ENCODE measurements at places on chromosomes 12 and 14.

DNA sequence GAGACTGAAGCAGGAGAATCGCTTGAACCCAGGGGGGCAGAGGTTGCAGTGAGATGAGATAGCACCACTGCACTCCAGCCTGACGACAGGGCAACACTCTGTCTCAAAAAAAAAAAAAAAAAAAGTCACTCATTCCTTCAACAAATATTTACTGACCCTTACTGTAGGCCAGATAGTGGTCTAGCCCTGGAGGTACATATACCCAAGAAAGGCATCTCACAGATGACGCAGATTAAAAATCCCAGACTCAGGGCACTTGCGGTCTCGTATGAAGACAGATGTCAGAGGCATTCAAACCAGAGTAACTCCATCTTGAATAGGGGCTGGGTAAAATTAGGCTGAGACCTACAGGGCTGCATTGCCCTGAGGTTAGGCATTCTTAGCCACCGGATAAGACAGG lies 44.8 kb downstream of the CLMN start:
- DNase-seq: no peak

- peak; percentile 22 for DNase-seq
These were observed 113.0 kb downstream of the UNC79 start for GRCh38 chr14:93543766-93544165.

DNA sequence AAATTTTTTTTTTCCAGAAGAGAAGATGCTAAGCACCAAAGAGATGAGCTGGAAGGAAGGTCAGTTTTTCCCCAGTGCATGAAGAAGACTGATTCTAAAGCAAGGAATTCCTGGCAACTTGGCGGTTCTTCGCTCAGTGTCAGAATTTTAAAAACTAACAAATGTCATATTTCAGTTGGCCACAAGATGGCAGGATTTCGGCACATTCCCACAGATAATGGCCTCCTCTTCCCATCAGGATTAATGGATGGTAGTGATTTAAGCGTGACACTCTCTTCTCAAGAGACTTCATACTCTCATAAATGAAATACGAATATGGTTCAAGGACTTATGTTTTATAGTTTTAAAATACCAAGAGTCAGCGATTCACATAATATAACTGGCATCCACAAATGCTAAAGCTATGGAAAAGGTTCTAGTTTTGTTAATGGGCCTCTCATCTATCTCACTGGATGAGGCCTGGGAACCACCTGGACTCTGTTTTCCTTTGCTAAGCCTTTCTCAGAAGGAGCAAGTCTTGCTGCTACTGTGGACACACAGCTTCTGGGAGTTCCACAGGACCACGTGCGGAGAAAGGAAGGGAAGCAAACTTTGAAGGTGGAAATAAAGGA lies 46.1 kb upstream of the PTPRO start:
- DNase-seq: peak; percentile 56

- DNase-seq: no peak
These were observed 432.2 kb downstream of the IPO8 start for GRCh38 chr12:30263434-30263833.

- DNase-seq: no peak
These were observed 28.6 kb upstream of the CORO1C start for GRCh38 chr12:108759924-108760323.

DNA sequence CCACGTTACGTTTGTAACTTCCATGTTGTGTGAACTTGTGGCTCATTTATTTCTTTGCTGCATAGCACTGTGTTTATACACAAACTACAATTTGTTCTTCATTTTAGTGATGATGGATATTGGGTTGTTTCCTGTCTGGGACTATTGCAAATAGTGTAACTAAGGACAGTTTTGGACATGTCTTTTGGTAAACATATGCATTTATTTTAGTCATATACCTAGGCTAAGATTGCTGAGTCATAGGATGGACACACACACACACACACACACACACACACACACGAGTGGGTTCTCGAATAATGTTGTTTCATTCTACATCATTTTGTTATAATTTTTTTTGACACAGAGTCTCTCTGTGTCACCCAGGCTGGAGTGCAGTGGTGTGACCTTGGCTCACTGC lies 123.5 kb upstream of the CAND1 start:
- DNase-seq: no peak

- DNase-seq: no peak
These were observed 94.0 kb upstream of the FAR2 start for GRCh38 chr12:29054858-29055663.

DNA sequence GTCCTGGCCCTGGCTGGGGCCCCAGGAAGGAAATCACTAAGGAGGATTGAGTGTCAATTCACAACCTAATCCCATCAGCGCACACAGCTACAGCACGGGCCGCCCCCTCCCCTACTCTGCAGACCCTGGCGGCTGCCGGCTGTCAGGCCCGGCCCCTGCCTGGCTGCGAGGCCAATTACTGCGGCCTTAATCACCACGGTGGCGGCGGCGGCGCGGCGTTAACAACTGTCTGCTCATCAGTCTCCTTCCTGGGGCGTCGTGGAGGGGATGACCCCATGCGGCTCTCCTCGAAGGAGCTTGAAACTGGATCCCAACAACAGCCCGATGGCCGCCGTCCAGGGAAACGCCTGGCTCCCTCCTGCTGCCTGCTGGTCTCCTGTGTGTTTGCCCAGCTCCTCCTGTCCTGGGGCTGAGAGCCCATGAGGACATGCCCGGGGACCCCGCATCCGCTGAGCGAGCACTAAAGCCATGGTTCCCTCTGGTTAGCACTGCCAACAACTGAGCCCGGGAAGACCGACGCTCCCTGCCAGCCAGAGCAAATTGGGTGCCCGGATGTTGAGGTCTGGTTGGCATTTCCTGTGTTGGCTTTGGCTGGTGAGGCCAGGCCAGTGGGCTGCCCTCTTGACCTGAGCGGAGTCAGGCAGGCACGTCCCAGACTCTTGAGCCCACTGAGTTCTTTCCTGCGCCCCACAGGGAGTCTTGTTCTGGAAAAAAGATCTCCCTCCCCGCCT lies 21.8 kb upstream of the EIF2B2 start:
- no peak for DNase-seq

- no peak for DNase-seq
These were observed 54.1 kb downstream of the GRIP1 start for GRCh38 chr12:66624806-66625205.

DNA sequence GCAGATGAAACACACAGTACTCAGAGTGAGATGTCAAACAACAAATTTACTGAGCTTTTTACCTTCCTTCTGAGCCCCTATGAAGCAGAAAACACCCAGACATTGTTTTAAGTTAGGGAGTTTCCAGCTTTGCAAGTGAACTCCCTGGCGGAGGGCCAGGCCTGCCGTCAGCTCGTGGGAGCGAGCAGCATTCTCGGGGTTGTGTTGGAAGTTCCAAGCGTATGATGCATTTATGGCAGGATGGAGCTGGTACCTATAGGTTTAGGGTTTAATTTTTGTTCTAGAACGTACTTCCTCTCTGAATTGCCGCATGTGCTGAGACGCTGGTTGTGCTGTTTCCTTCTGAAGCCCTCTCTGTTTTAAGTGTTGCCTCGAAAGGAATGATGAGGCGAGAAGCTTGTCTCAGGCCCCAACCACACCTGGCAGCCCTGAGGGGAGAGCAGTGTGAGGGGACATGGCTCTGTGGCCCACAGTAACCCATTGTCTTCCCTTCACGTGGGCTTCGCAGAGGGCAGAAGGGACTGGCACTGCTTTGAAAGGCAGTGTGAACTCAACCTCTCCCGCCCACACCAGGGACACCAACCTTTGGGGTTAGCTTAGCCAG lies 76.6 kb downstream of the SSPN start:
- no peak for DNase-seq

GRCh38 chr12:80299976-80300375 lies 144.1 kb upstream of the PTPRQ start:
- DNase-seq: no peak

- no peak for DNase-seq
These were observed 30.0 kb downstream of the HSP90AA1 start for GRCh38 chr14:102056694-102057442.

- DNase-seq: no peak
These were observed 13.7 kb downstream of the TRMT61A start for GRCh38 chr14:103542605-103543088.

DNA sequence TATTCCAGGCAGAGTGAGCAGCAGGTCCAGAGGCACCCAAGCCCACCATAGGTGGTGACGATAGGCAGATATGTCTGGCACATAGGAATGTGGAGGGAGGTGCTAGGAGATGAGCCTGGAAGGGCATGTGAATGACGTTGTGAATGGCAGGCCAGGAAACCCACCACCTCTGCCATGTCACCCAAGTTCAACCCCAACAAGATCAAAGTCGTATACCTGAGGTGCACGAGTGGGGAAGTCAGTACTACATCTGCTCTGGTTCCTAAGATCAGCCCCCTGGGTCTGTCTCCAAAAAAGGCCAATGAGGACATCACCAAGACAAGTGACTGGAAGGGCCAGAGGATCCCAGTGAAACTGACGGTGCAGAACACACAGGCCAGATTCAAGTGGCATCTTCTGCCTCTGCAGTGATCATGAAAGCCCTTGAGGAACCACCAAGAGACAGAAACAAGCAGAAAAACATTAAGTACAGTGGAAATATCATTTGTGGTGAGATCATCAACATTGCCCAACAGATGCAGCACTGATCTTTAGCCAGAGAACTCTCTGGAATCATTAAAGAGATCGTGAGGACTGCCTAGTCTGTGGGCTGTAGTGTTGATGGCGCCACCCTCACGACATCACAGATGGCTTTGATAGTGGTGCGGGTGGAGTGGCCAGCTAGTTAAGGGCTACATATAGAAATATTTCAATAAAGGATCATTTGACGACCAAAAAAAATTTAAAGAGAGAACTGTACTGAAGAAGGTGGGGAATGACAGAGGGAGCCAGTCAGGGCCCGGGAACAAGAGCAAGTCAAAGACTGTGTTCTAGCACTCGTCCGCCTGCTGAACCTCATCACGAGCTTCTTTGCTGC lies 99.7 kb downstream of the ZFP36L1 start:
- DNase-seq: no peak

- DNase-seq: no peak
These were observed 36.4 kb downstream of the MDM2 start for GRCh38 chr12:68844318-68844745.

DNA sequence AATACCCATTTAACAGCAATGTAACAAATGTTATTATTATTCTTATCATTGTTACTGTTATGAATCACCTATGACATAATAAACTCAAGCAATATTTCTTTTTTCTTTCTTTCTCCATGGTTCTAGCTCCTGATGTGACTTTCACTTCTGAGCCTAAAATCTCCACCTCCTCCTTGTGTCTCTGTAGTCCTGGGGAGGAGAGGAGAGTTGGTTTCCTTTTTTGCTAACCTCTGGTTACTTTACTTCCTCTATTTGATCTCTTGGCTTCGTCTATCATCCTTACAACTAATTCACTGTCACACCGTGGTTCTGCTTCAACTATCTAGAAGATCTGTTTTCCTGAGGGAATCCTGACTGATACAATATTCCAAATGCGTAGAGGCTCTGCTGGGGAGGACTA lies 456.6 kb downstream of the VRK1 start:
- no peak for DNase-seq

GRCh38 chr12:1702713-1703112 lies 11.8 kb downstream of the ADIPOR2 start:
- DNase-seq: no peak

DNA sequence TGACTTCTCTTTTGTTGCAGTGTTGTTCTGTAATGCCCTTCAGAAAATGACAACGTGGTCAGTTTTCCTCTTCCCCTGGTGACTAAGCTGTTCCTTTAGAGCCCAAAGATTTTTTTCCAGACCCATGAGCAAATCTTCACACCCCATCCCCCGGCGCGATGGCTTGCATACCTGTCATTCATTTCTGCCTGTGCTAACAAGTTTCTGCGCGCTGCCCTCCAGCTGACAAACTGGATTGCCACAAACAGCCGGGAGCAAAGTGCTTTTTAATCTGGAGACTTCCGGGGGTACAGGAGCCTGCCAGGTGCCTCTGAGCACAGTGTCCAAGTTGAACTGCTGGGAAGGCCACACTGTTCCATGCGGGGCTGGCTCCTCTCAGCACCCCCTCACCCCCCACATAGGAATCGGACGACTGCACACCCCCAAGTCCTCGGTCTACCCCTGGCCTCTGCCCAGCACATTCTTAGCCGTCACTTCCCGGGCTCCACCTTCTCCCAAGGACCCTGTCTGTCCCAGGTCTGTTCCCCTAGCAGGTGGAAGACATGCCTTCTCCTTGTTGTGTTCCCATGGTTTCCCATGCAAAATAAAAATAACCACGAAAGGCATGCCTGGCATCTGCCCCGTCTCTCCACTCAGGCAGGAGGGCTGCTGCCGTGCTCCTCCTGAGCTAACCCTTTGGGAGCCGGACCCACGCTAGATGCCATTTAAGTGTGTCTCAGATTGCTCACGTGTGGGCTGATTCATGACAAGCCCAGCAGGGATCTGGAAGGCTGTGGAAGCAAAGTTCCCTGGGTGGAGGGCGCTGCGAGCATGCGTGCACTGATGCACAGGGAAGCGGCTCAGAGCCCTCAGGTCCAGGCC lies 14.1 kb downstream of the RILPL1 start:
- no peak for DNase-seq

GRCh38 chr12:64009321-64010068 lies 165.0 kb downstream of the SRGAP1 start:
- no peak for DNase-seq

- no peak for DNase-seq
These were observed 4.0 kb upstream of the KRT73 start for GRCh38 chr12:52622349-52622748.

DNA sequence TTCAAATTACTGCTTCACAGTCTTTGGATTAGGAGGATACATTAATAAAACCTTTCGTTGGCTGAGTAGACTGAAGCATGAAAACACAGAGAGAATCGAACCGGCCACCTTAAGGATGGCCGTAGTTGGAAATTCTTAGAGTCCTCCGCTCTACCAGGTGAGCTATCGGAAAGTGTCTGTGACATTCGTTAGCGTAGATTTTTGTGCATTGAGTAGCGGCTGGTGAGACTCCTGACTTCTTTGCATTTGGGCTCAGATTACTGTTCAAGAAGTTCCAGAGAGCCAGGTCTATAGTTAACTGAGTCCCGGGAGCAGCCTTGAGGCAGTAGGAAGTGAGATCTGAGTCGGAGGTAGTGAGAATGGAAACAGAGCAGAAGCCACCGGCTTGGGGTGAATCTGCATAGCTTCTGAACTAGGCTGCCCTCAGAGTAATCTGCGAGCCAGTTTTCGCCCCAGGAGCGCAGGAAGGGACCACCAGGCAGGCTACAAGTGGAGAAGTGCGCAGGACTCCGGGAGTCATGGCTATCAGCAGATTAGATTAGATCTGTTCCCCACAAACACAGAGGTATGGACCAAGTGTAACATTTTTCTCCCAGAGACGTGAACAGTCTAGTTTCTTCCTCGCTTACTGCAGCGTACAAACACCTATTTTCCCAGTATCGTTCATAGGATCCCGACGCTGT lies 11.0 kb downstream of the OR6S1 start:
- peak; percentile 79 for DNase-seq

DNA sequence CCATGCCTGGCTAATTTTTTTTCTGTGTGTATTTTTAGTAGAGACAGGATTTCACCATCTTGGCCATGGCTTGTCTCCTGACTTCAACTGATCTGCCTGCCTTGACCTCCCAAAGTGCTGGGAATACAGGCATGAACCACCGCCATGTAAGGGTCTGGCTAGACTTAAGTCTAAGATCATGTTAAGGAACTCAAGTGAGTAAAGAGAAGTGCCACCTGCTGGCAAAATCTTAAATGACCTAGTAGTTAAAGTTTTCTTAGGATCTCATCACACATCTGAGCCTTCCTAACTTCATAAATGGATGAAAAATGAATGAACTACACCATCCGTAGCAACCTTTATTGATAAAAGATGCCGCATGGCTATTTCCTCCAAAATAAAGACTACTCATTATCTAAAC lies 1.7 kb upstream of the C12orf56 start:
- DNase-seq: no peak

GRCh38 chr12:69898236-69898635 lies 73.2 kb downstream of the MYRFL start:
- no peak for DNase-seq

All from NCI-H1105 treated with DMSO at 0.1 percent for 48 hours (cell line).